ENCODE measurements at places on chromosomes 4 and X.

GRCh38 chr4:47752214-47752613, 85.7 kb downstream of the CORIN start:
- DNase-seq, result no peak

GRCh38 chr4:16622826-16623225, 275.6 kb downstream of the LDB2 start:
- DNase-seq, result no peak

DNA sequence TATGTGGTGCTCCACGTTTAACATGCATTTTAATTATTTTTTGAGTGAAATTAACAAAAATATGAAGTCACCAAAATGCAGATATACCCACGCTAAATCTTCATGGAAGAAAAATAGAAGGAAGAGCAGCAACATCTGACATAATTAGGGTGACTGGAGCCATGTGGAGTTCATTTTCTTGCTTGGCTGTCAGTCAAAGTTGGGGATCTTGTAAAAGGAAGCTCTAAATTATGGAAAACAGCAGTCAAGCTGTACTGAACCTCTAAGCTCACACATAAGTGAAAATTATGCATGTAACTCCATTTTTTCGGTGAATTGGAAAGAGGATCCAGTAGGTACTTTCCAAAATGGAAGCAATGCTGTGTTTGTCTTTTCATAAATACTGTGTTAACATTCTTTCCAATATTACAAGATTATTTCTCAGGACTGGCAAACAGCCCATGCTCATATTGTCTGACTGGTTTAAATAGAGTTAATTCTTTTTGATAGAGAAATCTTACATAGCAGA, 9.7 kb upstream of the PDGFC start:
- DNase-seq, result no peak

GRCh38 chrX:38973322-38973721, 172.1 kb downstream of the MID1IP1 start:
- DNase-seq, result no peak

DNA sequence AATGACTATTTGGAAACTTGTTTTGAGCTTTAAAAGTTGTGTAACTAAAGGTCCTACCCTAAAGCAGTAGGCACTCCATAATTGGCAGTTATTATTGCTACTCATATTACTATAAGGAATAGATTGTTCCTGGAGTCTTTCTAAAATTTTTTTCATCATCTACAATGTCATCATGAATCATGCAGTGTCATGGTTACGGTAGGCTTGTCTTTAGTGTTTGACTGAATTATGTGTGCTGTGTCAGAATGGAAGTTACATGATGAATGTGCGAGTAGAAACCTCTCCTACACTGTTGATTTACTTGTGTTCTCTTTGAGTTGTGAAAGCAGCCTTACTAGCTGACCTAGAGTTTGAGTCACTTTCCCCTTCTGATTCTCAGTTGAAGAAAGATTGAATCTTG, 1099.9 kb downstream of the RAPGEF2 start:
- DNase-seq, result no peak

DNA sequence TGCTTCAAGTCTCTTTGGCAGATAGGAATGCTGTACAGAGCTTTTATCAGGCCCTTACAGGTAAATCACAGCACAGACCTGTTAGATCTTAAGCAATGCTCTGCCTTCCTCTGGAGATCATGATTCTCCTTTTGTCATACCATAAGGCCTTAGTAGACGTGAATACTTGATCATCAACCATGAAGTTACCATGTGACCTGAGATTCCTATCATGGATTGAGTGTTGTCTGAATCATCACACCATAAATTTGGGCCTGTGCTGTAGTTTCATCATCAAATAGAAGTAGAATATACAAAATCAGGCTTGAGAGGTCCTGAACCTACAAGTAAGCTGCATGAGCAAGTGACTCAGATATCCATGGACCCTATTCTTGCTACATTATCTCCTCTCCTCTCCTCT, 466.8 kb upstream of the INTU start:
- DNase-seq, result no peak

- no peak for DNase-seq
Observed at GRCh38 chr4:124163401-124163800, 549.1 kb downstream of the ANKRD50 start.

- DNase-seq, result no peak
Observed at GRCh38 chr4:141721174-141721573, 84.8 kb downstream of the IL15 start.

GRCh38 chr4:105558277-105558676, 5.9 kb downstream of the ARHGEF38 start:
- DNase-seq, result no peak

DNA sequence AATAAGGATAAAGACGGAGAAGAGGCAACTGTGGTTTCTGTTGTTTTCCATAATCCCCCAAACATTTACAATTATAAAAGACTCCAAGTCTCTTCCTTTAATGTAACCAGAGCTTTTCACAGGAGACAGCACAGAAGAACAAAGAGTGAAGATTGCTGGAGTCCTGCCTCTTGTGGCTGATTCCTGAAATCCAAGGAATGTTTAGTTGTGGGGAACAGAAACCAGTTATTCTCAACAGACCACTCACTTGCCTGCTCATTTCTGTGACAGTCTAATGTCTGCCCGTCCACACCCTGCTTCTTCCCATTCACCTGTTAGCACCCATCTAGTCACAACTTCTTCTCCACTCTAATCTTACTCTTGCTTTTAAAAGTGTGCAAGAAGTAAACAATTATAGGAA, 12.1 kb downstream of the TEX13B start:
- DNase-seq, result no peak

GRCh38 chrX:113929004-113929403, 654.9 kb upstream of the HTR2C start:
- no peak for DNase-seq

DNA sequence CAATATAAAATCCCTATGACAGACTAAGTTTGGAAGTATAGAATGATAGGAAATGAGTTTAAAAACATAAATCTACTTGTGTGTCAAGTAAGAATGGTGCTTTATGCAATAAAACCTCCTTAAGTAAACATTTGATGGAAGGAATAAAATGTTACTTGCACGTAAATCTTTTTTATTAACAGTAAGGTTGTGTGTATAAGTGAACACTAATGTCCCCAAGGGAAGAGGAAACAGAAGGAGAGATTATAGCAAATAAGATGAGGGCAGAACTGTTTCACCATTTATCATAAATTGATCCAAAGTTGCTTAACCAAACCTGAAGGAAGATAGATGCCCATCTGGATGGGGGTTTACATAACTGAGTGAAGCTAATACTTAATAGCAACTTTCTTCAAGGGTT, 86.8 kb downstream of the FRMPD4 start:
- no peak for DNase-seq

Measured in stimulated activated CD8-positive, alpha-beta memory T cell treated with anti-CD3 and anti-CD28 coated beads, Interleukin-4, amount 100 ng/mL, for 1 hour (primary cell).